Fibroblast of skin of left biceps (primary cell): ENCODE measurements at places on chromosomes 1 and 21.

DNA sequence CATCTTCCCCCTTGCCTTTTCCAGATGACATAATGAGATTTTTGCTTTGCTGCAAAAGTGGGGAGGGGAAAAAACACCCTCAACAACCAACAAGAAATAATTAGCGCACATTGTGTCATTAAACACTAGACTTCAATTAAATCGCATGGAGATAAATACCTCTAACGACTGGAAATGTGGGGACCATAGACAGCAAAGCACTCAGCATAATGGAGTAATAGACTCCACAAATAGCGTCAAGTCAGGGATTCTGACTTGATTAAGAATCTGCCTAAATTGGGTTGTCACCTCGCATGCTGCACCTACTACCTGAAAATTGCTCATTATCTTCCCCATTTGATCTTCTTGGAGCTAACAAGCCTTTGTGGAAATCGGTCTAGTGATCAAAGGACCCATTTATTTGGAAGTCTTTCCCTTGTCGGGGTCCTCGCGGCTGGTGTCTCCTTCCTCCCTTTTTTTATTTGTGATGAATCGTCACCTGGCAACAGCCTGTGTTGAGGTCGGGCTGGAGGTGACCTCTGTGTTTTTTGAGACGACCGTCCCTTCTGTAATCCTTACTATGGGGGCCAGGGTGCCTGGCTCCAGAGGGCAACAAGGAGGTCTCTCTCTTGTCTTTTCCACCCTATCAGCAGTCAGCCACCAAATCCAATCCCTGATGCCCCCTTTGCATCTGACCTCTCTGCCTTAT lies 75.3 kb upstream of the IGSF21 start:
- no peak for DNase-seq

- DNase-seq: no peak
Measured at GRCh38 chr1:185419718-185420117, 102.7 kb upstream of the IVNS1ABP start.

DNA sequence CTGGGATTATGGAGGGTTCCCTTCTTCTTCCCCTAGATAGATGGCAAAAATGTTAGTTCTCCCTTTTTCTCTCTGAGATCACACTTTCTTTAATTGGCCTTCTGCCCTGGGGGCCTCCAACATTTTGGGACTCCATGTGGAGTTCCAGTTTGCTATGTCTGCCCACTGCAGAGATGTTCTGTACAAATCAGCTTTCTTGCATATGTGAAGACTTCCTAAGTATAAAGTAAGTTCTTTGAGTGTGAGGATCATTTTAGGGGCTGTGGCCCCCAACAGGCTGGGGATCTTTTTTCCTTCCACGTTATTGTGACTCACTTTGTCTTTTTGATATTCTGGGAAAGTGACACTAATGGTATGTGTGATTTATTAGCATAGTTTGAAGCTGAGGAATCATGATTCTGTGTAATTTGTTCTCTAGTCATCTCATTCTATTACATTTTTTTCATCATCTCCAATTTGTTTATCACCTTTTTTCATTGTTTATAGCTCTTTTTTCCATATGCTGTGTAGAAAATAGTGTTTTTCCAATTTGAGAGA lies 48.2 kb downstream of the HHAT start:
- peak; percentile 26 for DNase-seq

GRCh38 chr1:107057197-107058133 lies 991 bp downstream of the PRMT6 start:
- no peak for DNase-seq

- no peak for DNase-seq
Measured at GRCh38 chr21:44085491-44086321, 21.5 kb upstream of the PWP2 start.

DNA sequence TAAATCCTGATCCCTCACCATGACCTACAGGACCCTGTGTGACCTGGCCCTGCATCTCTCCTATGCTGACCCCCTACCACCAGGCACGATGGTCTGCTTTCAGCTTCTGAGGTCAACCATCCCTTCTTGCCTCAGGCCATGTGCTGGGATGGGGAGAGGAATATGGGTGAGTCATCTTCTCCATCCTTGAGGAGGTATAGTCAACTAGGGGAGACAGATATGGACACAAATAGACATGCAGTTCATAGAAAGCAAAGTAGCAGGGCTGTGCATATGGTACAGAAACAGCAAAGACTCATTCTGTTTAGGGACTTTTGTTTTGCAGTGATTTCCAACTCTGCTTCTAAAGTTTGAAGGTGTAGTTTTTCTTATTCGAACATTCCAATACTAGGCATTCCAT lies 250.8 kb upstream of the FGGY start:
- DNase-seq: no peak

DNA sequence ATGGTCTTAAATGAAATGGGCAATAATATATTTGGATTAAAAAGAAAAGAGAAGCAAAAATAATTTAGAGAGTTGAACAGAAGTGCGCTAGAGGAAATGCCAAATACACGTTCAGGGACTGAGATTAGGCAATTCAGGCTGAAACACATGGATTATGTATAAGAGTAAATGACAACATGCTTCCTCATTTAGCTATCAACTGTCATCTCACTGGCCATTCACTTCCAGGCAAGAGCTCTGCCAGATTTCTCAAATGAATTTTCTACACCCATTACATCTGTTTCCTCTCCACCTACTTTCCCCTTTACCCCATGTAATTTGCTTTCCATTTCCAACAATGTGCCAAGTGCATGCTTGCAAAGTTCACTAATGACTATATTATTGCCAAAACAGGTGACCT lies 582.4 kb downstream of the LTN1 start:
- DNase-seq: no peak

- no peak for DNase-seq
Measured at GRCh38 chr1:155277902-155278688, 832 bp downstream of the HCN3 start.

GRCh38 chr1:170742600-170742999 lies 78.7 kb downstream of the PRRX1 start:
- DNase-seq: no peak

- no peak for DNase-seq
Measured at GRCh38 chr1:25550683-25551310, 7.4 kb downstream of the LDLRAP1 start.

- DNase-seq: no peak
Measured at GRCh38 chr1:188249811-188250210, 1421.1 kb downstream of the PLA2G4A start.

DNA sequence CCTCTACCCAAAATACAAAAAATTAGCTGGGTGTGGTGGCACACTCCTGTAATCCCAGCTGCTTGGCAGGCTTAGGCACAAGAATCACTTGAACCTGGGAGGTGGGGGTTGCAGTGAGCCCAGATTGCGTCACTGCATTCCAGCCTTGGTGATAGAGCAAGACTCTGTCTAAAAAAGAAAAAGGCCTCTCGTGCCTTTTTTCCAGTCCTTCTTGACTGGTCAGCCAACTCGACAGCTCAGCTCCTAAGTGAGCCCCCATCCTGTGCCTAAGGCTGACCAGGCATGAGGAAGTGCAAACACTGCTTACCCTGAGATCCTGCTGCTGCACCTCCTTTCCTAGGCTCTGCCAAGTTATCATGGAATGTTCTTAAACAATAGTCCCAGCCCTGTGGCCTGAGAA lies 10.1 kb upstream of the PROK1 start:
- no peak for DNase-seq

GRCh38 chr1:9746211-9746610 lies 77.6 kb downstream of the CLSTN1 start:
- DNase-seq: no peak
